Esophagus squamous epithelium (tissue), 5 donors: ENCODE measurements at places on chromosomes 6 and 20.

DNA sequence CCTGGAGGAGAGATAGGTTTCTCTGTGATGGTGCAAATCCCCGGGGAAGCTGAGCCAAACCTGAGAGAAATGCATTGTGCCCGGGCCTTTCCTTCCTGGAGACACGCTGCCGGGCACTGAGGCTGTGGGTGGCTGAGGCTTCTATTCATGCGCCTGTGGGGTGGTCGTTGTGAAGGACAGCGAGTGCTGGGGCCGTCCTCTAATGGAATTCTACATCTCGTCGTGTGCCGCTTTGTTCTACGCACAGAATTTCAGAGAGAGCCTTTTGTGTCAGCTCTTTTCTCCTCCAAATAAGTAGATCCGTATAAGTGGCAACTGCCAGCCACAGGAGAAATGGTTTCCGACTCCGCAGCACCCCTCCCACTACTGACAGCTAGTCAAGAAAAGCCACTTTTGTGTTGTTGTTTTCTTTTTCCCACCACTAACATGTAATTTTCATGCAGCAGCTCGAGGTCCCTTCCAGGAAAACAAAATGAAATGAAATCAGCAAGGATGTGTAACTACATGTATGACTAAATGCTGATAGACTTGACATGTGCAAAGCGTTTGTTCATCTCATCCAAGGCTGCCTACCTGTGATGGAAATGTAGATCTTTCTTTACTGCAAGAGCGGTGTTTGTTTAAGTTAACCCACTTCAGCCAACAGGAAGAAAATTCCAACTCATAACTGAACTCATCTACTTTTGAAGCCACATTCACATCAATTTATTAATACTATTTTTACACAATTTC, 26.4 kb upstream of the PXDC1 start:
- DNase-seq: no peak

DNA sequence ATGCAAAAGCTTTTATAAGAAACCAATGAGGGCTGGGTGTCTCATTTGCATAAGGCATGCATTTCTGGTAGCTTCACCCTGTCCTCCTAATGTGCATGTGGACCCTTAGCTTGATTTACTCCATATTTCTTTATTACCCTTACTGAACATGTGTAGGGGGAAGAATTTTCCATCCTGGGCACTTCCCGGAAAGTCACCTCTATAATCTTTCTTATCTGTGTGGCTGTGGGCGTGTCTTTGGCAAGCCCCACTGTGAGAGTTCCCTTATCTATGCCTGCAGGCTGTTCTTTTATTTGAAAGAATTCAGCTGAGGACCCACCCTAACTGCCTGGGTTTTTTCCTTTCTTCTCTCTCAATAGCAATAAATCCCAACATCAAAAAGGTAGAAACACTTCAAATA, 627.8 kb downstream of the DOK5 start:
- no peak for DNase-seq

GRCh38 chr6:16228043-16228442, 10.3 kb upstream of the GMPR start:
- DNase-seq: no peak

- no peak for DNase-seq
Observed at GRCh38 chr6:36827261-36828079, 11.8 kb downstream of the CPNE5 start.

DNA sequence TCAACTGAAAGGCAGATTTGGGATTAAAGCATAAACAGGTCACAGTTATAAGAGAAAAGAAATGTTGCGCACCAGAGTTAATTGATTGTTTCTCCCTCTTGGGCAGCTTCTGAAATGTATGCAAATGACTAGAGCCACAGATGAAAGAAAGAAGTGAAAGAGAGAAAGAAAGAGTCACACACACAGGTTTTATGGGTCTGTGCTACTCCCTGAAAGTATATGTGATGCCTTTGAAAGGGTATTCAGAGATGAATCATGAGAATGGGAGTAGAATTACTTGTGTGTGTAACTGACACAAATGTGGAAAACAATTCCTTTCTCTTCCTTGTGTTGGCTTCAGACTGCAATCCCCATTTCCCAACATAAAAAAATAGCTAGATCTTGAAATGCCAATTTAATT, 196.9 kb downstream of the FOXA2 start:
- no peak for DNase-seq

DNA sequence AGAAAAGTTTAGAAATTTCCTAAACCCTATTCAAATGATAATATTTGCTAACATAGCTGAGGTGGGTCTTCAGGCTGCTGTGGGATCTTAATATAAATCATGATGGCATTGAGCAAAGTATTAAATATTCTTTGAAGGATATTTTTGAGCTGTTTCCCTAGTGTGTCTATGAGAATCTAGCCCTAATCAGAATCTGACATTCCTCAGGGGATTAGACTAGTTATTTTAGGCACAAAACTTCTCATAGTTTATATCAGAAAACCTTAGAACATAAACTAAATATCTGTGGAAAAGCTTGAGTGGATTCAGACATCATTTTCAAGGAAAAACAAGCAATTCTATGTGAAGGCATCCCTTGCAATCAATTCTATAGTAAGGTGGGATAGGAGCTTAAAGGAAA, 594.5 kb downstream of the RFPL4B start:
- DNase-seq: no peak

GRCh38 chr6:5556011-5556410, 294.7 kb downstream of the FARS2 start:
- no peak for DNase-seq

GRCh38 chr6:39057251-39058155, 8.9 kb downstream of the GLP1R start:
- DNase-seq: no peak

DNA sequence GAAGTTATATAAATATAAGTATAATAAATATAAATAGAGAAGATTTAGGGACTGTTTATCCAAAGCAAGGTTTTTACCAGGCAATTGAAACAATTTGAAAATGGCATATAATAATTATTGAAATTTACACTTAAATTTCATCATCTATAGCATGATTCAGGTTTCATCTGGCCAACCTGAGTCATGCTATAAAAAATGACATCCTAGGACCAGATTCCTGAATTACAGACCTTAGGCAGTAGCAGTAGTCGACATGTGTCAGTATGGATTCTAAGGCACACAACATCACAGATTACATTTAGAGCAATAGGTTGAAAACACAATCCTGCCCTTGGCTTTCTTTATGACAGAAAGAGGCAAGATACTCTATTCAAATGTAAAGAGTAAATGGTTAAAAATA, 592.3 kb downstream of the PHF3 start:
- DNase-seq: no peak

DNA sequence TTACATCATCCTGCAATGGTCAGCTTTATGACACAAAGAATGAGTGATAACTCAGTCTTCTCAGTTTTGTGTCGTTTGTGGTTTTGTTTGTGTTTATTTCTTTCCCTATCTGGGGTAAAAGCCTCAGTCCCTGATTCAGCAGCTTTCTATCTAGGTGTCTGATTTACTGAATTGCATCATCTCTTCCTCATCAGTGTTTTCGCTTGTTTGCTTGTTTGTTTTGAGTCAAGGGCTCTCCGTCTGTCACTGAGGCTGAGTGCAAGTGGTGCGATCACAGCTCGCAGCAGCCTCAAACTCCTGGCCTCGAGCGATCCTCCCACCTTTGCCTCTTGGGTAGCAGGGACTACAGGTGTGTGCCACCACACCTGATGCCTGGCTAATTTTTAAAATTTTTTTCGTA, 548.9 kb downstream of the PRKN start:
- no peak for DNase-seq

DNA sequence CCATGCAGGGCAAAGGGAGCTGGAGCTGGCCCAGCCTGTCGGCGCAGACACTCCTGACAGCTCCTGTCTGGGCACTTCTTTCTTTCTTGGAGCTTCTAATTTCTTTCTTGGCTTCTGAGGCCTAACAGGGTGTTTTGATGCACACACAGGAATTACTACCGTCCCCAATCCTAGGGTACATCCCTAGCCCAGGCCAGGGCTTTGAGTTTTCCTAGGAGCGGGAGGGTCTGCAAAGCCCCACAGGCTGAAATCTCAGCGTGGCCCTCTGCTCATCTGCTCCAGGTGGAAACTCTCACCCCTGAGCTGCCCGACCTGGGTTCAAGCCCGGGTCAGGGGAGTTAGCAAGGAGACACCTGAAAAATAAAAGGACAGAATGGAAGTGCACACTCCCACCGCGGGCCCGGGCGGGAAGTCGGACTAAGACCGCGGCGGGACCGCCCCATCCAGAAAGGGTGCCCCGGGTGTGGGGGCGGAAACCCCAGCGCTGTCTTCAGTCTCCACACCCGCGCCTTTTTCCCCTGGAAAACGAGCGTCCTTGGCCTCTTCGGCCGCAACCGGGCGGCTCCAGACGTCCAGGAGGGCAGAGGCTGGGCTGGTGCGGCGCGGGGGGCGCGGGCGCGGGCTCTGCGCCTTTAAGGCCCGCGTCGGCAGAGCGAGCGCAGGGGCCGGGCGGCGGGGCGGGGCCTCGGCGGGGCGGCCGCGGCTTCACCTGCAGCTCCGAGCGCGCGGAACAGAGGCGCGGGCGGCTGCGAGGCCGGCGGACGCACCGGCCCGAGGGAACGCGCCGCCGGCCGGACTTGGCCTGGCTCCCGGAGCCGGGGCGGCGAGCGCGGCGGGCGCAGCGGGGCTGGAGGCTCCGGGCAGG, at the start of gene CDH4:
Gene CDH4, plus strand, starts transcription at position 733 of the 865 bp plus-strand sequence.
- DNase-seq: no peak
